ENCODE measurements at places on chromosomes 1 and 21. TPM values are rescaled to one million over a fixed set of nuclear protein-coding genes. Genes with fewer than 3 reads are reported as not detected.

DNA sequence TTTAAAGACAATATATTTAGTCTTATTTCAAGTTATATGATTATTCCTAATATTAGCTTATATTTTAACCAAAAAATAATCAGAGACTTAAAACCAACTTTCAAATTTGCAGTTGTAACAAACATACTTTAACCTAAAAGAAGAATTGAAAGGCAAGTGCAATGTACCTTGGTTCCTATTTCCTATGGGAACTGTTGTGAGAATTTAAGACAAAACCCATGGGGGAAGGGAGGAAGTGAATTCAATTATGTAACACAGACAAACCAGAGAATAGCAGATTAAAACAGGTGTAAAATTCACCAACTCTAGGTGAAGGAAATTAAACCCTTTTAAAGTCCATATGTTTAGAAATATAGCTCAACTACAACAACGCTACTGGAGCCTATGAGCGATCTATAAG, 22.6 kb upstream of the CR2 start:
- DNase-seq = no peak

GRCh38 chr1:90114521-90115141, 119.7 kb downstream of the ZNF326 start:
- peak; percentile 22 for DNase-seq

GRCh38 chr1:178127482-178128191, 33.7 kb downstream of the RASAL2 start:
- DNase-seq = no peak

FMOD gene
- not detected for total RNA-seq

DNA sequence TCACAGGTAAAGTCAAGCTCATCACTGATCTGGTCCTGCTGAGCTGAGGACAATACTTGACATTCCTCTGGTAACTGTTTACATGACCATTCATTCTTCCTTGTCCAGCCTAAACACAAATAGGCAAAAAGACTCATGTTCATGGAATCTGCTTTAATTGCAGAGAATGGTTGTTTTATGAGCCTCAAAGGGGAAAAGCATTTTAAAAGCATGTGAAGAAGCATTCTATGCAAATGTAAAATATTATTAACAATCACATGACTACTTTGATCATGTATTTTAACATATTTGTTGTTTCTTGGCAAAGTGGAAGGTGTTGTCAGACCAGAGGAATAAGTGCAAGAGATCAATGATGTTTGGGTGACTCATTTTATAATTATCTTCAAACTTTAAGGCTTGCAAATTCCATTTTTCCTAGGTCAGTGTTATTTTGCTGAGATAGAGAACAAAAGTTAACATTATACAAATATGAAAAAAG, 133.7 kb downstream of the RUNX1 start:
- peak; percentile 56 for DNase-seq

DNA sequence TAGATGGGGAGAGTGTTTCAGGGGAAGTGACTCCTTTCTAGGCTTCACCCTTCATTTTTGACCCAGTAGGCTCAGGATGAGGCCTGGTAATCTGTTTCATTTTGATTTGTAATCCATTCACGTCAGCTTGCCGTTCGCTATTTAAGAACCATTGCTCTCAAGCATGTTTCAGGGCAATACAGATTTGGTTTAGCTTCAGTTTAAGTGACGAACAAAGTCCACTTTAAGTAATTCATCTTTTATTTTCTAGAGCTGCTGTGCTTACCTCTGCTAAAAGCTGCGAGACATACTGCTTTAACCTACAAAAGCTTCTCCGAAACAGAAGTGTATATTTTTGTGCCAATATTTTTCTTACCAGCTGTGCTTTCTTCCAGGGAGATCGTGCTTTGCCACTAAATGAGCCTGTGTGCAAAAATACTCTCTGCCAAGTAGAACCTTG, 8.9 kb upstream of the FMO3 start:
- DNase-seq = no peak

GRCh38 chr1:54811739-54812655, 10.9 kb upstream of the TTC22 start:
- DNase-seq = no peak

GRCh38 chr1:57109247-57109646, 143.4 kb upstream of the C8B start:
- no peak for DNase-seq

- no peak for DNase-seq
These were observed 166.1 kb downstream of the RERE start for GRCh38 chr1:8651236-8651890.

GRCh38 chr1:172376431-172376830, 44.1 kb upstream of the C1orf105 start:
- no peak for DNase-seq

GRCh38 chr1:110067479-110067892, 3.0 kb downstream of the ALX3 start:
- DNase-seq = no peak

GRCh38 chr1:248818505-248819374, 7.0 kb downstream of the SH3BP5L start:
- DNase-seq = no peak

NBPF6 gene
- not detected for total RNA-seq

ELF3 gene
- 39.4 TPM for total RNA-seq

- no peak for DNase-seq
These were observed 5.5 kb downstream of the GNG4 start for GRCh38 chr1:235643837-235644692.

DNA sequence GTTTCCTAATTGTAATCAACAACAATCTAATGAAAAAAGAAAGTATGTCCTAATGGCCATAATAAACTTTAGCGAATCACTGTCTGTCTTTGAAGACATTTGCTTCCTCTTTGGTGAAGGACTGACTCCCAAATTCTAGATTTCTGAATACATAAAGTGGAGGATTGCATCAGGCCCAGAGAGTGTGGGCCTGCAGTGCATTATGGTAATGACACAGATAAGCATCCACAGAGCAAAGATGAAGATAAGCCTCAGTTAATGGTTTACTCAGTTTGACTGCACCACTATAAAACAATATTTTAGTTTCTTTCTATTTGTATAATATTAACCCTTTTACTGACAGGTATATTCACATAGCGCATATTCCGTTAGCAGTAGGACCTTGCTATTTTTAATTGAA, 365.5 kb downstream of the KCTD3 start:
- DNase-seq = no peak

GRCh38 chr1:55572878-55573734, 357.9 kb upstream of the USP24 start:
- DNase-seq = peak; percentile 67

DNA sequence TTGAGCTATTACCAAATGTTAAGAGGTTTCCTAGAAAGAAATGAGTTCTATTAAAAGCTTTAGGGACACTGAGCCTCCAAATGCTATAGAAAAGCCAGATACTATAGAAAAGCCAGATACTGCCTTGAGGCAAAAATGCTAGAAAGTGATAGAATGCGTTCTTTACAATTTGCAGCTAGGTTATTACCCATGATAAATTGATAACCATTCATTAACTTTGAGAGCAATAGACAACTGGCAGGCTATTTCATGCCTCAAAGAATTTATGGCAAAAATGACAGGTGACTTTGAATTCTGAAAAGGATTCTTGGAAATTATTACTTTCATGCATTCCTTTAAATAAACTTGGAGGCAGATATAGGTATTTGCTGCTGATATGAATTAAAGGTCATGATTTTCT, 51.6 kb downstream of the SMYD3 start:
- no peak for DNase-seq

HFM1 gene
- total RNA-seq = not detected

DNA sequence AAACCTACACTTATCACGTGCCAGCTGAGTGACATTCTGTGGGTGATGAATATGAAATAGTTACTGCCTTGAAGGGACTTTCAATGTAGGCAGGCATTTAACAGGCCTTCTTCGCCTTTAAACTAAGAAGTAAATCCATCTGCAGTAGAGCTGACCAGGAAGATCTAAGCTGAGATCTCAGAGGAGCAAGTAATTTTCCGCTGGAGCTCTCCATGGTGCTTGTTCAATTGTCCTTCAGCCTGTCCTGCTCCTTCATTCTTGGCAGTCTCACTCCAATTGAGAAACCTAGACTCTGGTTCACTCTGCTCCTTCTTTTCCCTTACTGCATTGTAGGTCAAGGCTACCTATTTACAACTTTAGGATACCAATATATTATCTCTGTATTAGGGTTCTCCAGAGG, 183.5 kb downstream of the HMCN1 start:
- DNase-seq = peak; percentile 85

- DNase-seq = no peak
These were observed 13.1 kb upstream of the KYAT3 start for GRCh38 chr1:89005286-89006151.

All from A172 (cell line).